Activated CD4-positive, alpha-beta T cell treated with anti-CD3 and anti-CD28 coated beads for 1 hour (primary cell): ENCODE measurements at places on chromosomes 5 and 9.
A peak's percentile ranks its signal among the peaks of the same experiment; 100 is the strongest.

GRCh38 chr5:139694556-139695177 lies 46.5 kb downstream of the CXXC5 start:
- DNase-seq = no peak

- DNase-seq = no peak
Measured at GRCh38 chr5:32283539-32284377, 29.0 kb downstream of the MTMR12 start.

GRCh38 chr5:38413696-38414095 lies 142.8 kb downstream of the LIFR start:
- no peak for DNase-seq

GRCh38 chr5:97501286-97501964 lies 318.4 kb upstream of the RIOK2 start:
- no peak for DNase-seq

DNA sequence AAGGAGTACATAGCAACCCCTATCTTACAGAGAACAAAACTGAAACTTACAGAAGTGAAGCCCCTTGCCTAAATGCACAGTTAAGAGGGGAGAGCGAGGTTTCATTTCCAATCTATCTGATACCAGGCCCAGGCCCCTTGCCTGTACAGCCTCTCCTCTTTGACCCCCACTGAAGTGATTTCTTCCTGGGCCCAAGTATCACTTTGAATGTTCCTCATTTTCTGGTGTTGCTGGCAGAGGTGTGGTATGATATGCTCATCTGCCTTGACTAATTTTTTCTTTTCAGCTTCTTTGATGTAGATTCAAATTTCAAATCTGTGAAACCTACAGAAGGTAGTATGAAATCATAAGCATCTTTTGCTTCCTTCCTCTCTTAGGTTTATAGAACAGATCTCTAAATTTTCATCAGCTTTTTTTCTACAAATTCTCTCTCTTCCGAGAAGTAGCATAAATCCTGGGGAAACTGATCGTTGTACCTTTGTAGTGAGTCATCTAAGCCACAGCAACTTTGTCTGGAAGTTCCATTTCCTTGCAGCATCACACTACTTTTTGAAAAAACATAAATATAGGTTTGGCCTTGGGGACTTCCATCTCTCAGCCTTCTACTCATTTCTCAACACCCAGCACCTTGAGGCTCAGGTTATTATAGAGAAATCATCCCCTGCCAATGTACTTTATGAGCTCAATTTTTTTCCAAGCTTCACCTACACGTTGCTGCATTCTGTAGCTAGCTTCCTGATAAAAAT lies 402.4 kb upstream of the PTGER4 start:
- no peak for DNase-seq

DNA sequence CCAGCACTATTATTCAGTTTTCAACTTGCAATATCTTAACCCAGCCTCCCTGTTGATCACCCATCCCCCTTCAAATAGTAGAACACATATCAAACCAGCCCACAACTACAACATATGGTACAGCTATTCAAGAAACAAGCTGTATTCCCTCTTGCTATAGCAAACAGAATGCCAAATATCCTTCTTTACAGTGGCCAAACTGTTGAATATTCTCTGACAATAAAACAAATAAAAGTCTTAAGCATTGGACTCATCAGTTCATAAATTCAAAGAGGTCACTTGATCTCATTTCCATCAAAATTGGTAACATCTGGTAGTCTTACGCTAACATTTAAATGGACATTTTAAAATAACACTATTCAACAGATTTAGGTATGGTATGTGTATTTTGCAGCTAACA lies 350.8 kb downstream of the EFNA5 start:
- no peak for DNase-seq

DNA sequence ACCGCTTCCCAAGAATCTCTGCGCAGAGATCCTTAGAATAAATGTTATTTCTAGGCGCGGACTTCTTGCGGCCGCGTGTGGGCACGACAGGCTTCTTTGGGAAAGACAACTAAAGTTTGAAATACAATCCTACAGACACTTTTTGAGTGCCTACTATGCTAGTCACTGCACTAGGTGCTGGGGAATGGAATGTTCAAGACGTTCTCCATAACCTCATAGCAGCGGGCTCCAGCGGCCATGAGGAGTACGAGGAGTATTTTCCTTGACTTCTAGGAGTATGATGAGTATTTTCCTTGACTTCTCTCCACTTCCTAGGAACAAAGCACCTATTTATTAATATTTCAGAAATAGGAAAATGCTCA lies 636 bp upstream of the PWWP2A start:
- DNase-seq = no peak

GRCh38 chr5:150175076-150175475 lies 8.5 kb downstream of the CDX1 start:
- DNase-seq = no peak

DNA sequence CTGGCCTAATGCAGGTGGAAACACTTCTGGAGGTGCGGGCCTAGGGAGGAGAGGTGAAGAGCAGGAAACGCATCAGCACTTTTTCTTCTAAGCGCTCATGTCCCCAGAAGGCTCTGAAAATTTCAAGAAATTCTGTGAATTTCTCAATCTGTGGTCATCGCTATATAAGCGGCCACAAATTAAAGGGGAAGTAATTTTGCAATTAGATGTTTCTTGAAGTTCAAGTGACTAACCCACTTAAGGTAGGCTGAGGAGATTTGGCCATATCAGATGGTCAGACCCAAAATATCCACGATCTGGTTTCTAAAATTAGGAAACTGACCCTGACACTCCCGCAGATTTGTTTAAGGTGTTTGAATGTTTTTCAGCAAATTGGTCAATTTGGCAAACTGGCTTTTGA lies 16.6 kb upstream of the HMGCR start:
- no peak for DNase-seq

GRCh38 chr9:91073811-91074771 lies 272.5 kb downstream of the SYK start:
- DNase-seq = no peak

- DNase-seq = no peak
Measured at GRCh38 chr5:135296900-135297816, 101.9 kb downstream of the MACROH2A1 start.

GRCh38 chr9:1510712-1511111 lies 460.6 kb downstream of the DMRT2 start:
- no peak for DNase-seq

GRCh38 chr9:37575921-37576721 lies at the start of gene FBXO10:
Gene FBXO10, minus strand, starts transcription at chr9:37576380. Its CDS starts 34,612 bp downstream, at chr9:37541768.
- peak; percentile 11 for DNase-seq

- no peak for DNase-seq
Measured at GRCh38 chr9:91898451-91899218, 51.4 kb downstream of the ROR2 start.

DNA sequence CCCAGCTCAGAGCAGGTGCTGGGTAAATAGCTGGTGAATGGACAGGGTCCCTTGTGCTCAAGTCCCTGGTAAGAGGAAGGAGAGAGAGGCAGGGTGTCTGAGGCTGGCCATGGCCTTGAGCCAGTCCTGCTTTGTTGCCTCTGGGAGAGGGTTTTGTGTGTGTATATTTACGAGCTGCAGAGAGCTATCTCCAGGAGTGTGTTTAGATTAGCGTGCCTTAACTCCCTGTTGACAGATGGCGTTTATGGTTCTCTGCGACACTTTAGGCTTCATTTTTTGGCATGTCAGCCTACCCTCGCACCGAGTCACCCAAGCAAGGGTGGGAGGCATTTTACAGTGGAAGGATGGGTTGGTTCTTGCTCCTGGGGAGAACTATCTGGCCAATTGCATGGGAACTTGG lies 22.2 kb downstream of the HMCN2 start:
- DNase-seq = no peak

DNA sequence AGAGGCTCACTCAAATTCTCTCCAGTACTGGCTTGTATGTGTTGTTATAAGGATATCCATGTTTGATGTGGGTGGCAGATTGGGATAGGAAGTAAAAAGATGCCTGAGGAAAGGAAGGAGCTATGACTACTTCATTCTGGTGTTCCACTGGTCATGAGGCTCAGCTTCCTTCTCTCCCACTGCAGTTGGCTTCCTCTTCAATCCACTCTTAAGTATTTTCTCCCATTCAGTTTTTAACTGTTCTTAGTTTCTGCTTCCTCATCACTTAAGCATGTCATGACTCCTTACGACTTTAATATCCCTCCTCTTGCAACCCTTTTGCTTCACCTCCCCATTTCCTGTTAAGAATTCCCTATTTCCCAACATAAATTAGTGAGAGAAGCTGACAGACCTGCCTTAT lies 81.1 kb downstream of the PJA2 start:
- DNase-seq = no peak
